ENCODE measurements at places on chromosomes 5 and 9. TPM values are rescaled to one million over a fixed set of nuclear protein-coding genes. Genes with fewer than 3 reads are reported as not detected.

The SPOCK1 gene
- 1.6 TPM for total RNA-seq

The FST gene
- total RNA-seq: not detected

The LCN15 gene
- total RNA-seq: not detected

The ANGPTL2 gene
- not detected for total RNA-seq

The ADAMTSL1 gene
- total RNA-seq: not detected

The ABCA2 gene
- 416 TPM for total RNA-seq

DNA sequence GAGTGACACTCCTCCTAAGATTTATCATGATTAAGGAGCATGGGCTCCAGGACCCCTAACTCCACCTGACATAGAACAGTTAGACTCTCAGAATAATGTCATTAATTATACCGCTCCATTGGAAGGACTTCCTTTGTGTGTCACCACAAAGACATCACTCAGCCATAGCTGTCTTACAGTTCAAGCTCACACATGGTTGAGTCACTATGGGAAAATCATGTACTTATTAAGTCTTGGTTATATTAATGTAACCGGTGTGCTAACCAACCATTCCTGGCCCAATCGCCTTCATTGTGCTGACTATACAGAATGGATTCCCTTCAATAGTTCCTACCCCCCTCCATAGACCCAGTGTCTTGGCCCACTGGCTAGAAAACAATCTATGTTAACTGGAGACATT lies 10.9 kb upstream of the MCCC2 start:
- DNase-seq: no peak

DNA sequence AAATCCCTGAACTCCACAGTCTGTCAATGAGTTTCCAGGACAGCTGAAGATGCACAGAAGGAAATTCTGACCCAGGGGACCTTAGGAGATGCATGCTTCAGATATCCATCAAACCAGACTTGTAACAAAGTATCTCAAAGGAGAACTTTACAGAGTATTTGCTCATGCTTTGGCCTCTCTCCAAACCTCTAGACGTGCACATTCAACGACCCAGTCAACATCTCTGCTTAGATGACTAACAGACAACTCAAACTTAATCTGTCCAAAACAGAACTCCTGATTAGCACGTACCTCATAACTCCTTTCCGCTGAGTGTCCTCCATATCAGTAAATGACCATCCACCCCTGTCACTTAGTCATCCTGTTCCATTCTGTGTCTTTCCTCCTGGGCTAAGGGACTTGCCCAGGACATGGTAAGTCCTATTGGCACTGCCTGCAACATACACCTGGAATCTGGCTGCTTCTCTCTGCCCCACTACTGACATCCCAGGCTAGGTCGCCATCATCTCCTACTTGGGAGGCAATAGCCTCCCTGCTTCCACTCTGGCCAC lies 107.4 kb downstream of the LMNB1 start:
- DNase-seq: no peak

DNA sequence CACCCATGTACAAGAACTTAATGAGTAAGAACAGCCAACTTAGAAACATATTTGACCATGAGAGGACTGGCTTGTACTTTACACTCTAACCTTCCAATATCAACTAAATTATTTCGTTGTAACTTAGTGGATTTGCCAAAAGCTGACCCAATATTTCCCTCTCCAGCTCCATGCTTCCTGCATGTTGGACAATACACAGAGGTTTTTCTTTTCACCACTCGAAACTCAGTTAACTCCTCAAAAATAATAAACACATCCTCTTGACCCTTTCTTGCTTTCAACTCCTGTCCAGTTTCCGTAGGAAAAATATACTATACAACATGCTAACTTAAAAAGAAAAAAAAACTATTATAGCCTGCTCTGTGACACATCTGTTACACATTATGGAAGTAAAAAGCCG lies 188.9 kb downstream of the MPDZ start:
- DNase-seq: no peak

DNA sequence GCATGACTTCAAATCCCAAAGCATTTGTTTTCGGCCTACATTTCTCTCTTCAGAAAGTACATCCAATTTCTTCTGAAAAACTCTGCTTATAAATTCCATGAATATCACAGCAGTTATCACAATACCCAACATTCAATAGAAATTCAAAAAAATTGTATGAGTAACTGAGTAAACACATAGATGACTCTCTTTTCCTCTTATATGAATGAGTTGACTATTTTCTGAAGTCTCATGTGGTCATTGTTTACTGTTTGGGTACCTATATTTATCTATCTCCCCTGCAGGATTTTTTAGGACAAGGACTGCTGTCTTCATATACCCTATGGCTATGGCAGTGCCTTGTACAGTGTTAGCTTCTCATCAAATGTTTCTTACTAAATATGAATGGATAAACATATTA lies 157.1 kb downstream of the HTR1A start:
- no peak for DNase-seq

Measured in natural killer cell (primary cell).